T-helper 1 cell (primary cell): ENCODE measurements at places on chromosomes 3 and 15.

- DNase-seq, result no peak
Observed at GRCh38 chr3:59608356-59608755, 558.5 kb upstream of the CFAP20DC start.

DNA sequence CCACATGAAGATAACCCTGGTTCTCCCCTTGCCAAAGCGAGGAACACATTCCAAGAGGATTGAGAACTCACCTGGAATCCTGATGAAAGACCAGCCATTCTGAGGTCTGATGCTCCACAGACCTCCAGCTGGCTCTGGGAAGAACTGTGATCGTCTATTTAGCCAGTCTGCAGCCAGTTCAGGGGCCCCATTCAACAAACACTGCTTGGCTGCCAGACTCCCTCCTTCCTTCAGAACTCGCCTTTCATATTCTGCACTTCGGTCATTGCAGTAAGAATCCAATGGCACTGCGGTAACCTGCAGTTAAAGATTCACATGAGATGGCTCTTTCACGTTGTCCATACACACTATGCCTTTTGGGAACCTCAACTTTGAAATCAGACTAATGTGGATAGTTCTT lies 67.6 kb downstream of the CHAC1 start:
- DNase-seq, result no peak

- no peak for DNase-seq
Observed at GRCh38 chr3:178382449-178383061, 153.7 kb upstream of the KCNMB2 start.

- DNase-seq, result no peak
Observed at GRCh38 chr3:54262946-54263345, 140.6 kb downstream of the CACNA2D3 start.

DNA sequence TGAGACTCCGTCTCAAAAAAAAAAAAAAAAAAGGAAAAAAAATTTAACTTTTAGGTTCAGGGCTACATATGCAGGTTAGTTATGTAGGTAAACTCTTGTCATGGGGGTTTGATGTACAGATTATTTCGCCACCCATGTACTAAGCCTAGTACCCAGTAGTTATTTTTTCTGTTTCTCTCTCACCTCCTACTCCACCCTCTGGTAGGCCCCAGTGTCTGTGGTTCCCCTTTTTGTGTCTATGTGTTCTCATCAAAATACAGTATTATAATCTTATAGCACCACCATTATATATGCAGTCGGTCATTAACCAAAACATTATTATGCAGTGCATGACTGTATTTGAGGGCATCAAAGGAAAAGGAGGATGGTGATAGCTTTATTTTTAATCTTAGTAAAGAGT lies 47.3 kb downstream of the CHP1 start:
- no peak for DNase-seq

DNA sequence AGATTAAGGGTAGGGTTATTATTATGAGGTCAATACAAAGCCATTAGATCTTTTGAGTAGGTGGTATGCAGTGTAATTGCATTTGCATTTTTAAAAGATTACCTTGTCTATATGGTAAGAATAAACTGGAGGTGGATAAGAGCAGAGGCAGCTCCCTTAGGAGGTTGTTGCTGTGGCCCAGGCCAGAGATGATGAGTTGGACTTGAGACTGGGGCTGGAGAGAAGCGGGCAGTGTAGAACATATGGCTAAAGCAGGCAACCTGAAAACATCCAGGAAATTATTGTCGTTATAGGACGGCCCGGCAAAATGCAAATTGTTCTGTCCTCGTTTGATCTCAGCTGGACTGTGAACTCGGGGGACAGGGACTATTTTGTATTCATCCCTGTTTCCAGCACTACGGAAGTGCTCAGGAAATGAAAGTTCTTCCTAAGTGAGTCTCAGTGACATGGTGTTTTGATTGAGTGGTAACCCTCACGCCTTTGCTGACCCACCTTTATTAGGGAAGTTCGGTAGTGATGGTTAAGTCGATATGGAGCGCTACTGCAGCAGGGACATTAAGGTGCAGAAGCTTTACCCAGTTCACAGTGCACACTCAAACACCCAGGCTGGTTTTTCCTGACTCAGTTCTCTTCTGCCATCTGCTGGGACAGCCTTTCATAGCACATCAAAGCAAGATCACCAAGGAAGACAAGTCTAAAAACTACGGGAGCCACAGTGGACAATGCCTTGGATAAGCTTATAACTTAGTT lies 27.2 kb upstream of the VPS33B start:
- DNase-seq, result peak; percentile 37

DNA sequence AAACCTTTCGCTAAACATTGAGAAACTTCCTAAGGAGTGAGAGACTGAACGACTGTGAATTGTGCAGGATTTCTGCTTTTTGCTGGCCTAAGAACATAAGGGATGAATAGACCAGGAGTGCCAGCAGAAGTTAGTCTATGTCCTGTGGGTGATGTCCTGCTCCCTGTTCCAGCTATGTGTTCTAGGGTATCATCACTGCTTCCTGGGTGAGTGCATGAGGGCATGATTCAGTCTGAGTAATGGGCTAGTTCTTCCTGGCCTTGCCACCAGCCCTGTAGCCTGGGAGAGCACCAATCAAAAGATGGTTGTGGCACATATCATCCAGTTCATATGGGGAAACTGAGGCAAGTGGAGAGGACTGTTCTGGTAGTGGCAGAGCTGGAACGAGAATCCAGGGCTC lies 153.9 kb upstream of the TPM1 start:
- no peak for DNase-seq

- no peak for DNase-seq
Observed at GRCh38 chr3:13262493-13263211, 157.5 kb downstream of the NUP210 start.

DNA sequence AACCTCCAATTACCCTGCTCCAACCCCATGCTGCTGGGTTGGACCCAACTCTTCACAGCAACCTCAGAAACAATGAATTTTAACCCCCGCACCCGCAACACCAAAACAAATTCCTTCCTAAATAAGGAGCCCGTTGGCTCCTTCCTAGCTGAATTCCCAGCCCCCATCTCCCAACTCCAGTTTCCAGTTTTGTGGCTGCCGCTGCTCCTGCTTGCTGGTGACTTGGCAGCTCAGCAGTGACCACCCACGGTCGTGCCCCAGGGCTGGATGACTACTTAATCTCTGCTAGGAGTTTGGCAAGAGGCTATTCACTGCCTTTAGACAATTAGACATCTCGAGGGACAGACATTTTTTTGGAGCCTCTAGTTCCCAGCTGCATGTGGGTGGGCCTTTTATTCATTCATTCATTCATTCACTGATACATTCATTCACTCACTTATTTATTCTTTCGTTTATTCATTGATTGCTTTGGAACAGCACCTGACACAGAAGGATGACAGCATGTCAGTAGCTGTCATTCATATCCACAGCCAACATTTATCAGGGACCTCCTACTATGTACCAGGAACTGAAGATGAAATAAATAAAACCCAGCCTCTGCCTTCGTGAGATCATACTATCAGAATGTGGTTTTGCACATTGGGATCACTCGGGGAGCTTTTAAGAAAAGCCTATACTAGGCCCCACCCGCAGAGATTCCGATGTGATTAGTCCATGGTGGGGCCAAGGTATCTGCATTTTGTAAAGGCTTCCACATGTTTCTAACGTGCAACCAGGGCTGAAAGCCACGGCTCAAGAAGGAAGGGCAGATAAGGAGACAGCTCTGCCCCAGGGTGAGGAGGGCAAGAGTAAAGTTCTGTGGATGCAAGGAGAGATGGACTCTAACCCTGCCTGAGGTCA lies 256.5 kb downstream of the SHQ1 start:
- no peak for DNase-seq

DNA sequence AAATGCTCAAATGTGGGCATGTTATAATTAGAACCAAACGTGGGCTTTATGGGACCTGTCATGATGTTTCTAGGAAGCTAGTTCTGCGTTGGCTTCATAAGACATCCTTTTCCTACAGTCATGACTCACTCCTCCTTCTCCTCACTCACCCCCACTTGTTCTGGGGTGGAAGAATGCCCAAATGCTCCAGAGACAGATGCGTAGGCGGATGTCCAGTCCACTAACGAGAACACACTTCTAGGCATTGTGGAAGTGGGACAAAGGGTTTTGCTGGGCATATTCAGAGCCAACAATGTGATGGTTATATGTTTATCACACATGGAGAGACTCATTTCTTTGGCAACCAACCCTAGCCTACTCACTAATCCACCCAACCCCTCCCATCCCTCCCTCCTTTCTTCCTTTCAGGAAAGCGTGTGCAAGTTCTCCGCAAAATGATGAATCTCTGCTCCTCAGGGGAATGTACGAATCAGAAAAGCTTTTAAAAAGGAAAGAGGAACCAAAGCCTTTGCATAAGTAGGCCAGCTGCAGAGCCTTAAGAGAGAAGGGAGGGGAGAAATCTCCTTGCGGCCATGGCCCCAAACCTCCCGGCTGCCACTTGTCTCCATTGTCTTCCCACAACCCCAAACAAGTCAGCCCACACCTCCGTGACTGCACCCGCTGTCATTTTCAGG lies 123.0 kb upstream of the SPRED1 start:
- DNase-seq, result no peak

GRCh38 chr15:29677871-29678461 lies 144.3 kb downstream of the TJP1 start:
- no peak for DNase-seq
